ENCODE measurements at places on chromosomes 2 and 18.

DNA sequence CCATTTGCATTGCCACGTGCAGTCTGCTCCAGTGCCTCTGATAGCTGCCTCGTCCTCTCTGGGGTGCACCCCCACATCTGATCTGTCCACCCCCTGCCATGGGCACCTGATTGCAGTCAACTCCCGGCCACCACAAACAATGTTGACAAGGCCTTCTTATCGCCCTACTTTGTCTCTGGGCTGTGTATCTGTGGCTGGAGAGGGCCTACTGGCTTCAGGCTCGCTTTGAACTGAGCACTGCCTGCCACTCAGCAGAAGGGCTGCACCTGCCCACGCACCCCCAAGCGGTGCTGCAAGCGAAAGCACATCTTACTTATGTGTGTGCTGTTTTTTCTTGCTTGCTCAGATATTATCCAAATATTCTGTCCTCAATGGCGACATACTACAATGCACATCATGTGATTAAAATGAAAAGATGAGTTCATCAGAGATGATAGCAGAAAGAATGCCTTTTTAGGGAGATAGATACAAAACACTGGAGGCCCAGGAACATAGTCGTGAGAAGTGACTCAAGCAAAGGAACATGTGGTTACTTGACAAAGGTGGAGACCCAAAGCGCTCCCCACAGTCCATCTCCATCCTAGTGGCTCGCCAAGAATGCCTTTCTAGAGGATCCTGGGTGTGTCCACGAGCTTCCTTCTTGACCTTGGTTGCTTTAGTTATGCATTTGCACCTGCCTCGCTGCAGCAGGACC, 28.8 kb downstream of the FBLN7 start:
- DNase-seq: no peak

GRCh38 chr2:96898641-96899412, 28.9 kb upstream of the SEMA4C start:
- DNase-seq: no peak

DNA sequence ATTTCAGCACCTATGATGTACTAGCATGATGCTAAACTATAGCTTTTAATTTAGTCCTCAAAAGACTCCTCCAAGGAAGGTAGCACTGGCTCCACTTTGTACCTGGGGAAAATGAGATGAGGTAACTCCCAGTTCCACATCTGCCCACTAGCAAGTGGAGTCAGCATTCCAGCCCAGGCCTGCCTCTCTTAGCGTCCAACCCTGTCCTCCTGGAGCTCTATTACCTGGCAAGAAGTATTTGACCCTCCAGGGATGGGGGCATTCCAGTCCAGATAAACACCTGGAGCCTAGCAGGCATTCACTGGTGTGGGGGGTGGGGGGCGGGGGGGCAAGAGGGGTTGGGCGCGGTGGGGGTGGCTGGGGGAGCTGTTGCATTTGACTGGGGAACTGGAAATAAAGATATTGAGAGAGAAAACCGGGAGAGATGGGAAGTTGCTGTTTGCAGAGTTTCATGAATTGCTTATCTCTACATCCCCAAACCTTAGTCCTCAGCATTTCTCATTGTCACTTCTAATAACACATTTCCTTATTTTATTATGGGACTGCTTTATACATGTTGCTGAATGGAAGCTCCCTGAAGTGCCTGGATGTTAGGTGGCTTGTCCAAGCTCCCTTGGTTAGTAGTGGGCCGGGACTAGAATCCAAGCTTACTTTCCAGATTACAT, 22.0 kb upstream of the FZD5 start:
- no peak for DNase-seq

DNA sequence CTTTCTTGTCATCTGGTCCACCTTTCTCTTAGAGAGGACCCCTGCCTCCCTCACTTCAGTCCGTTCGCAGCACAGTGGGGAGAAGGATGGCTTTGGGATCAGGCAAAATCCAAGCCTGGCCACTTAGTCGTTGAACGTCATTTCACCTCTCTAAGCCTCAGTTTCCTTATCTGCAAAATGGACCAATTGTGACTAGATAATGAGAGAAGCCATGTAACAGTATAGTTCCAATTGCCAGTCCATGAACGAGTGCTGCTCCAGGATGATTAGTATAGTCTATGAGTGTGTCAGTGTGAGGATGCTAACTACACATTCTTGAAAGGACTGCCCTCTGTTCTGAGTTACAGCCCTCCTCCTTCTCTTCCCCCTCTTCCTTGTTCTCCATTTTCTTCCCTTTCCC, 1.1 kb downstream of the INHA start:
- no peak for DNase-seq

DNA sequence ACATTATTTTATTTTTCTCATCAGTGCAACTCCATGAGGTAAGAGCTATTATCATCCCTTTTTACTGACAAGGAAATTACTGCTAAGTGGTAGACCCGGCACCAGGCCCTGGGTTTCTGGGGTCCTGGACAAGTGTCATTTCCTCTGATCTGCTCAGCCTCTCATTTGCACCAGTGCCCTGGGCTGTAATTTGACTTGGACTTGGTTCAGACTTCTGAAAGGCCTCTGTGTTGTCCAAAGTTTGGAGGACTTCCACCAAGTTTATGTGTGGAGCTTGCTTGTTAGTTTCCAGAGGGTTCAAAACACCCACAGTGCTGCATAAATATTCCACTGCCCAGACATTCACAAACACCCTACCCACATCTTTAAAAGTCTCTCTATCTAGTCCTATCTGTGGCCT, 44.0 kb upstream of the PPP1CB start:
- DNase-seq: no peak

- no peak for DNase-seq
These were observed 171.1 kb upstream of the NRP2 start for GRCh38 chr2:205511221-205511620.

DNA sequence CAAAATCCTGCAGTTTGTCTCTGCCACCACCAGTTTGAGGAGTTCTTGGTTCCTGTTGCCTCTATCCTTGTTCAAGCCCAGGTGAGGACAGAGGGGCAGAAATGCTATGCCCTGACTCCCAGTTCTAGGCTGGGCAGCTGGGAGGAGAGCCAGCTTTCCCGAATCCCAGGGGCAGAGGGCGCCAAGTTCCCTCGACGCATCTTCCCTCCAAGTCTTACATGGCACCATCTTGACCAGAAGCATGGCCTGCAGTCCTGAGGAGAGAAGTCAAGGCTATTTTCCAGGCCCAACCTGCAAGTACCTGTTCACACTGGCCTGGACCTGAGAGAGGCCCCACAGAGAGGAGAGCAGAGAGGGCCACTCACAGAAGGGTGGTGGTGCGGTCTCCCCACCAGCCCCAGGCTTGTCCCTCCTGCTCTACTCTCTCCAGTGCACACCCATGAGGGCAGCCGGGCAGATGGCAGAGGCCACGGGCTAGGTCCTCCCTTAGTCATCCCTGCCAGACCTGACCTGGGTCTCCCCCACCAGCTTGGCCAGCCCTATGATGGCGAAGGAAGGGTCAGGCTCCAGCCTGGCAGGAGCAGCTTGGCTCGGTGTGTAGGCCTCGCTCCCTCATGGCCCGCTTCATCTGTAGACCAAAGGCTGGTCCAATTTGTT, 115.7 kb upstream of the MSTN start:
- no peak for DNase-seq

DNA sequence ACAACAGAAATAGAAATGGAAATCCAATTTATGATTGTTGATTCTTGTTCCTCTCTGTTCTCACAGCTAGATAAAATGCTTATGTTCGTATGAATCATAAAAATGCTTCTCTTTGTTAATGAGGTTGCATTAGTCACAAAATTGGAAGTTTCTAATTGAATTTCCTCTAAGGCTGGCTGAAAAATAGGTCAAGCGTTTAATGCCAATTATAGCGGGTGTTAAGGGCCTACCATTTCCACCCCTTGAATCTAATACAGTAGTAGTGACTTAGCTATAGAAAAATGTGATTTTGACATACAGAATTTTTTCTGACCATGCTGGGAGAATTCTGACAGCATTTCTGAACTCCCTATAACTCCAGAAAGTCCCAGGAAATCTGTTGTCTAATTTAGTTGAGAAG, 107.1 kb downstream of the TTN start:
- DNase-seq: no peak

- DNase-seq: no peak
These were observed 78.8 kb upstream of the ITGB6 start for GRCh38 chr2:160278879-160279177.

- DNase-seq: no peak
These were observed 265.8 kb upstream of the MEIS1 start for GRCh38 chr2:66169076-66169475.

DNA sequence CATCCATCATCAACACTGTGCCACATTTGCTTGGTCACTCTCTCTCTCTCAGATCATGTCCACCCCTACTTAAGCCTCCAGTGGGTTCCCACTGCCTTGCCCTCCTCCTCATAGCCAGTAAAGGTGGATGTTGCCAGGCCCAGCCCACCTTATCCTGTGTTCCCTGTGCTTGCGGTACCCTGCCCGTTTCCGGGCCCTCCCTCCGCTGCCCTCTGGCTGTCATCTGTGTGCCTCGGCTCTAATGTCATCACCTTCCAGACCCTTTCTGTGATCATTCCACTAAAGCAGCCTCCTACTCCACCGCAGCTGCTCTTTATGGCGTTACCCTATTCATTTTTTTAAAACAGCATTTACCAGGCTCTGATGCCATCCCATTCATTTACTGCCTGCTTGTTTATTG, 305.7 kb upstream of the SKOR2 start:
- no peak for DNase-seq

- DNase-seq: no peak
These were observed 37.3 kb upstream of the DNAH7 start for GRCh38 chr2:196105951-196106350.

DNA sequence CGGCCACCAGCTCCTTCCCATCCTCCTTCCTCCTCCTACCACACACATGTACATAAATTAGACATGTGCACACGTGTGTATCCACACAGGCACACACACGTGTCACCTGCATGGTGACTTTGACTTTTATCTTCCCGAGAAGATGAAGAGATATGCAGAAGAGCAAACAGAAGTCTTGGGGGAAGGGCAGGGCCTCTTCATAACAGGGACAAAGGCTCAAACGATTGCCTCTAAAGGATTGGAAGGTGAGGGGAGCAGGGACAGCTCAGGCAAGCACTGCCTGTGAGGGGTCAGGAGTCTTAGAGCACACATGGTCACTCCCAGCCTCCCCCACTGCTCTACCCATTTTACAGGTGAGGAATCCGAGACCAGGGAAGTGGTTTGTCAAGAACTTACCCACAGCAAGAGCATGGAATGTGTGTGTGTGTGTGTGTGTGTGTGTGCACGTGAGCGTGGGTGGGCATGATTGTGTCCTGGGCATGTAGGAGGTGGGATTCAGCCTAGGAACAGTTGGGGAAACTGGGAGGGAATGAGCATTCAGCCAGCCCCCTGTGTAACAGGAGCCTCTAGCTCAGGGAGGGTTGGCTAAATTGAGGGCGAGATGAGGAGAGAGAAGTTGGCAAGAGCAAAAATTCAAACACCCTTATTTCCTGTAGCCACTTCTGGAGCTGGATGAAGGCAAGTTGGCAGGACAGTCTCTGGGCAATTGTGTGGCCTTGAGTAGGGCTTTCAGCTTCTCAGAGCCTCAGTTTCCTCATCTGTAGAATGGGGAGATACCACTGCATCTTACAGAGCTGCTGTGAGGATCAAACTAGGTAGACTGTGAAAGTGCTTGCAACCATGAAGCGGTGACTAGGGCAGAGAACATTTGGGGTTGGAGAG, 24.2 kb downstream of the CIB4 start:
- no peak for DNase-seq

DNA sequence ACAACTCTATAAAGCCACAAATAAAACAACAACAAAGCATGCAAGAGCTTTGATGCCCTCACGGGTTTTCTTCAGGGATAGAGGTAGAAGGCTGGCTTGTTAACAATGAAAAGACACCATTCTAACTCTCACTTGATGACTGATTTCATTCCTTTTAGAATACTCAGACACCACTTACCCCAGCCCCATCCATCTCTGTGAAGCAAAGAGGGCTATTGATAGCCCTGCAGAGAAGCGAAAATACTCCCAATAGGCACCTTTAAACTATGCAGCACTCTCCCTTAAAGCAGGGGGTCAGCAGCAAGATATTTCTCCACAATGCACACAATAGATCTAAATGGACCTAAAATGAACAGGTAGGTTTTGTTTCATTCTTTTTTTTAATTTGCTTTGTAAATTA, 35.1 kb downstream of the ZNF385B start:
- DNase-seq: no peak

DNA sequence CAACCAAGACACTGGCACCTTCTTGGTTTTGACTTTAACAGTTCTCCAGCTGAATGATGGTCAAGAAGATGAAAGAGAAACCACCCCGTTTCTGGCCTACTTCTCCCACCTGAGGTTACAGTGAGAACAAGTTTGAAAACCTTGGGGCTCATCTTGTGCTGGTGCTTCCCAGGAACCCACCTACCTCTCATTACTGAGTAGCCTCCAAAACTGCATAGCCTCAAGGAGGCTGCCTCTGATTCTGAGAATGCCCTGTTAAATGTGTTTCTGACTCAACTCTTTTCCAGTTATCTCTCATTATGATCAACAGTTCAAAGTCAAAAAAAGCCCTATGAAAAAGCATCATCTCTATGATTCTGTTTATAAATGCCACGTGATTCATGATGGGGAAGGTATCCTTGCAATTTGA, 121.9 kb downstream of the CACNB4 start:
- no peak for DNase-seq

DNA sequence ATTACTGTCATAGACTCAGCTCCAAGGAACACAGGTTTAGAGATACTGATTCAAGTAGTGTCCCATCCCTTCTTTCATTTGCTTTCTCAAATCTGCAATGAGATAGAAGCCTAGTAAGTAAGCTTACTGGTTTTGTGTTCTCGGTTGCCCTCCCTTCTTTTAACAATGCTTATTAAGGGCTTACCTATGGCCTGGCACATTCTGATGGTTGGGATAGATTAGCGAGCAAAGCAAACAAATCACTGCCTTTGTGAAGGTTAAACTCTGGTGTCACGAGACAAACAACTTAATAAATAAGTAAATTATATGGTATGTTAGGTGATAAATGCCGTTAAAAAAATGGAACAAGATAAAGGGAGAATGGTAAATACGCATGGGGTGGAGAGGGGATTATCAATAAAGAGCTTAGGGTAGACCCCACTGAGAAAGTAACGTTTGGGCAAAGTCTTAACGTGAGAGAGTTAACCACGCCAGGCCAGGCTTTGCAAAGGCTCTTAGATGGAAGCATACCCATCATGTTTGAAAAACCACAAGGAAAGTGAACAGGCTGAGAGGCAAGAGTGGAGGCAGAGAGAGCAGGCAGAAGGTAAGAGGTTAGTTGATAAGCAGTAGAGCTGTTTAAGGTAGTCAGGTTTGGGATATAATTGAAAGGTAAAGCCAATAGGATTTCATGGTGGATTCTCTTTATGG, 31.0 kb downstream of the EIF2AK3 start:
- no peak for DNase-seq
